ENCODE measurements at places on chromosomes 6 and 20.

- no peak for DNase-seq
Measured at GRCh38 chr6:79671600-79672266, 40.6 kb downstream of the SH3BGRL2 start.

- no peak for DNase-seq
Measured at GRCh38 chr20:31595654-31596411, 9.3 kb upstream of the ID1 start.

DNA sequence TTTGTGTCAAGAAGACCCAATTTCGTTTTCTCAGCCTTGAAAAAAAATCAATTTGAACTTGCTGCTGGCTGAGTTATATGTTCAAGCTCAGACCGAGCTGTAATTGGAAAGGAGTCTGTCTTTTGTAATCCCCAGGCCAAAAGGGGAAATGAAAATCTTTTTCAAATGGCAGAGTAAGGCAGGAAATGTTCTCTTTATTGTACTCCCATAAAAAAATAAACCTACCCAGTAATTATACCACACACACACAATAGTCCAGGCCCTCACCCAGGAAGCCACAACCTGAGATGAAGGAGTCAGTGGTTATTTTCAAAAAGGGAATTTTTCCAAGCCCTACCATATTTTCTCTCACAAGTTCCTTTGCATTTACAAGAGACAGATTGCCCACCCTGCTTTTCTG is 45.3 kb downstream of the CLIC5 start:
- DNase-seq = no peak

- DNase-seq = no peak
Measured at GRCh38 chr6:170089963-170090362, 200.9 kb downstream of the DLL1 start.

- DNase-seq = no peak
Measured at GRCh38 chr20:59124296-59125029, 39.2 kb upstream of the ZNF831 start.

- no peak for DNase-seq
Measured at GRCh38 chr6:17905611-17906592, 81.5 kb downstream of the KIF13A start.

GRCh38 chr6:162151021-162151665 is 576.4 kb downstream of the PRKN start:
- no peak for DNase-seq

DNA sequence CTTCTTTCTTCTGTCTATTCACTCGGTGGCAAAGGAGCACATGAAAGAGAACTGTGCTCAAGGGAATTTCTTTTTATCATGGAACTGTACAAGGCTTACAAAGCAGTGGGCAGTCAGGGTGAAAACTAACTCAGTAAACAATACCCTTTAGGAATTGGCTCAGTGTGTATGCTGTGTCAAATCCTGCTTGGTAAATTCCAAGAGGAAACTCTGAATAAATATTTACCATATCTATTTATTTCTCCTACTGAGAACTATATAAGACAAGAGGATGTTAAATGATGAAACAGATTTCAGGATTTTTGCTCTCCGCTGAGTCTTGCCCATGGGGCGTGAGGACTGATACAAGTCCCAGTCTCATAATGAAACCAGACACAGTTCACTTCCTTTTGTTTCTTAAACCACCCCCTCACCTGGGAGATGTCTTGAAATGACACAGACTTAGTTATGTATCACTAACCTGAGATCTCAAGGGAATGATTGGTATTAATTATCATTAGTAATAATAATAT is 188.8 kb downstream of the BACH2 start:
- DNase-seq = no peak

DNA sequence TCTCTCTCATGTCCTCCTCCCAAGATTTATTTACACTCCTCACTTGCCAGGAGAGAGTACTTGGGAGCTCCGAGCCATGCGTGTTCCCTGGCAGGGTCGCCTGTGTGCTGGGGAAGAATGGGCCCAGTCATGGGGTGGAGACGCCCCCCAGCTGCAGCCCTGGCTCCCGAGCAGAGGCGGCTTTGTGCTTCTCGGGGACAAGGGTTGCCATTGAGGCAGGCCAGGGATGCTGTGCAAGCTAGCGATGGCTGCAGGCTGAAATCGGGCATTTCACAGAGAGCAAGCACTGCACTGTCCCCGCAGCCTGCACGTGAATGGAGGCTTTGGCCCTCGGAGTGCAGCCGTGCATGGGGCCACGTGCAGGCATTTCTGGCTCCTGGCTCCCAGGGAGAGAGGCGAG is 23.8 kb downstream of the PHACTR3 start:
- DNase-seq = no peak

- DNase-seq = no peak
Measured at GRCh38 chr6:33977606-33978411, 168.1 kb downstream of the GRM4 start.

- no peak for DNase-seq
Measured at GRCh38 chr6:36245572-36246061, 24.2 kb upstream of the PNPLA1 start.

DNA sequence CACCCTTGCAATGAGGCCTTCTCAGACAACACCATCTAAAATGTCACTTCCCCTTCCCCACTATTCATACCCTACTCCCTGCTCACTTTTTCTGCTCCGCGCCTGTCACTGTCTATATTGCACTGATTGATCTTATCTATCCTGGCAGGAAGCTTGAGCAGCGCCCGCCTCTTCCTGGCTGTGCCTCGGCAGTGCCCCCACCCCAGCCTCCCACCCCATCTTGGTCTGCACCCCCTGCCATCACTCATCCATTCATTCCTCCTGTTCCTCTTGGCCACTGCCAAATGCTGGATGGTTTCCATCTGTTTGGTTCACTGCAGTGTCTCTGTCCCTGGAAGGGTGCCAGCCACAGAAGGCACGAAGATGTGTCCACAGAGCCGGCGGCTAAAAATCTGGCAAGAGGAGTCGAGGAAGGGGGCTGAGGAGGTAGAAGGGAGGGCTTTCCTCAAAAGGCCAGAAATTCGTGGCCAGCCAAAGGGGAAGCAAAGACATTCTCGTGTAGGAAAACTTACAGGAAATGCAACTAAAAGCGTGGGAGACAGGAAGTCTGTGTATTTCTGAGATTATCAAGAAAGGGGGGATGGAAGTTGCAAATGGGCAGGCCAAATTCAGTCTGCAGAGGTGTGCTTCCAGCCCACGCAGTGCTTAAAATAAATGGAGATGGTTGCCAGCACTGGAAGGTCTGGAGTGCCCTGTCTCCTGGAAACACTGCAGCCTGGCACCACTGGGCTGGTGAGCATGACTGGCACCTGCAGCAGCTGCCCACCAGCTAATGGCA is 27.6 kb downstream of the SYNJ2 start:
- DNase-seq = no peak

- no peak for DNase-seq
Measured at GRCh38 chr6:113732384-113732966, 124.7 kb upstream of the MARCKS start.

DNA sequence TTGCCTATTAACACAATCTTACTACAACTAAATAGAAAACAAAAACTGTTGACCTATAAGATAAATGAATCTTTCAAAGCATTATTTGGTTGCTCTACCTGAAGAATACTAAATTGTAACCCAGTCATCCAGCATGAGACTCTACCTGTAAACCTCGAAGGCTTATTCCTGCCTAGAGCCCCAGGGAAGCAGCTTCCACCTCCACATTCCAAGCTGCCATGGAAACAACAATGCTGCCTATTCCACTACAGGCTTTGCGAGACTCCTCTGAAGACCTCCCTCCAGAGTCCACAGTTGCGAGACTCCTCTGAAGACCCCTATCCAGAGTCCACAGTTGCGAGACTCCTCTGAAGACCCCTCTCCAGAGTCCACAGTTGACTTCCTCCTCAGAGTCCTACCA is 15.7 kb downstream of the GMDS start:
- no peak for DNase-seq

GRCh38 chr6:39835821-39836295 is 43.7 kb downstream of the DAAM2 start:
- DNase-seq = no peak

- DNase-seq = no peak
Measured at GRCh38 chr20:34365765-34366213, 2.7 kb downstream of the ITCH start.
